ENCODE measurements at places on chromosomes 13 and 19.

- no peak for DNase-seq
Observed at GRCh38 chr19:10538204-10538983, 5.3 kb upstream of the ATG4D start.

DNA sequence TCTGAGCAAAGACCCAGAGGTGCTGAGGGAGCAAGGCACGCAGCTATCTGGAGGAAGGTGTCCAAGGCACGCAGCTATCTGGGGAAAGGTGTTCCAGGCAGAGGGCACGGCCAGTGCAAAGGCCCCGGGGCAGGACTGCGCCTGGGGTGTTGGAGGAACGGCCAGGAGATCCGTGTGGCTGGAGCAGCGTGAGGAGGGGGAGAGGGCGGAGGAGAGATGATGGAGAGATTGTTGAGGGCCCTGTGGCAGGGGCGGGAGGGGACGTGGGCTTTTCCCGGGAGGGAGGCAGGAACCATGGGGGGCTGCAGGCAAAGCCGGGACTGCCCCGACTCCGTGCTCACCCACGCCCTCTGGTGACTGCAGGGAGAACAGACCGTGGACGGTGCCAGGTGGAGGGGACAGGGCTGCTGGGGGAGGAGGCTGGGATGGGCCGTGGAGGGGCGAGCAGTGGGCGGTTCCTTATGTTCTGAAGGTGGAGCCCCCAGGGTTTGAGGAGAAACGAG lies 13.3 kb upstream of the MISP start:
- DNase-seq, result no peak

DNA sequence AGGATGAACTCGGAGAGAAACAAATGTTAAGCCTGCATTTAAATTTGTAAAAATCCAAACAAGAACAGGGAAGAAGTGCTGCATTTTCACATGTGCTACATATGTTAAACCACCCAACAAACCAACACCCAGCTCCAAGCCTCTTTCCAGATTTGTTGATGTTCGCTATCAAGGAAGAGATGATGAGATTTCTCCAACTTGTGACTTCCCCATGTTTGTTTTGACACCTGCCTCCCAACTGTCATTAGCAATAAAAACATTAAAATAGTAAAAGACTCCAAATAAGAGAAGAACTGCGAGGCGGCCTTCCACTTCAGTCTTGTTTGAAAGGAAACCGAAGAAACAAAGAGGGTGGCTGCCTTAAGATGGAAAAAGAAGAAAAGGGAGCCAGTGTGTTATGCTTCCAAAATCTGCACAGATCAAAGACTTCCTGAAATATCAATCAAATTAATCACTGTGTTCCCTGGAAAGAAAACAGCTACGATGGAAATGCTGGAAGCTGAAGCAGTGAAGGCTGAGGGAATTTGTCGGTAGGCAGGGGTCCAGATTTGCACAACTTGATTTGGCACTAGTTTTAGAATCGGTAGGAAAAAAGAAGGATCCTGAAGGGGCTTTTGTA lies 14.0 kb upstream of the GGACT start:
- DNase-seq, result no peak

- no peak for DNase-seq
Observed at GRCh38 chr19:33400856-33401682, 27.6 kb downstream of the CEBPG start.

- DNase-seq, result no peak
Observed at GRCh38 chr19:11364296-11364904, 9.2 kb downstream of the PLPPR2 start.

DNA sequence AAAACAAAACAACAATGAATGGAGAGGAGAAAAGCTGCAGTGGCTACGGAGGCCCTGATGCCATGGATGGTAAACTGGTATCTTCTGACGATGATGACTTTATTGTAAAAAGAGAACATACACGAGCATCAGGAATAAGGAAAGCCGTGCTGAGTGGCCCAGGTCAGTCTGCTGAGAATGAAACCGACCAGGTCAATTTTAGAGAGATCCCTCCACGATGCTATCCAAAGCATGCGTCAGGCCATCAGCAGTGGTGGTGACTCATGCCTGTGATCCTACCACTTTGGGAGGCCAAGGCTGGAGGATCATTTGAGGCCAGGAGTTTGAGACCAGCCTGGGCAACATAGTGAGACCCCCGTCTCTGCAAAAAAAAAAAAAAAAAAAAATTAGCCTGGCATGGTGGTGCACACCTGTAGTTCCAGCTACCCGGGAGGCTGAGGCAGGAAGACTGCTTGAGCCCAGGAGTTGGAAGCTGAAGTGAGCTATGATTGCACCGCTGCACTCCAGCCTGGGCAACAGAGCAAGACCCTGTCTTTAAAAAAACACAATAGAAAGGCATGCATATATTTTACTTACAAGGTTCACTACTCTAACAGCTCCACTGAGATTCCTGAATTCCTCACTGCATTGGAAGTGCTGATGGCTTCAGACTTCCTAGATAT lies 62.3 kb downstream of the GADD45B start:
- DNase-seq, result no peak

- DNase-seq, result no peak
Observed at GRCh38 chr19:461721-462551, 1.1 kb upstream of the SHC2 start.

DNA sequence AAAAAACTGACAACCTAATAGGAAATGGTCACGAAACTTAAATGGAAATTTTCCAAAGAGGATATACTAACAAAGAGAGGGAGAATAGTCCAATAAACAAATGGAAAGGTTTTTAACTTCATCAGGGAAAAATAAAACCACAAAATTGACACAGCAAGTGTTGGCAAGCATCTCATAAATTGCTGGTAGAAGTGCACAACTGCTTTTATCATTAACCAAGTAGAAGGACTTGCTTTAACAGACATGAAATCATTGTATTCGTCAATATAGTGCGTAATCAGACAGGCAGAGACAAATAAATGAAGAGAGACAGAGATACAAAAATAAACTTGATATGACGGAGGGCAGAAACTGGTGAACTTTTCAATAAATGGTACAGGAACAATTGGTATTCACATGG lies 7.4 kb downstream of the TGDS start:
- DNase-seq, result no peak

DNA sequence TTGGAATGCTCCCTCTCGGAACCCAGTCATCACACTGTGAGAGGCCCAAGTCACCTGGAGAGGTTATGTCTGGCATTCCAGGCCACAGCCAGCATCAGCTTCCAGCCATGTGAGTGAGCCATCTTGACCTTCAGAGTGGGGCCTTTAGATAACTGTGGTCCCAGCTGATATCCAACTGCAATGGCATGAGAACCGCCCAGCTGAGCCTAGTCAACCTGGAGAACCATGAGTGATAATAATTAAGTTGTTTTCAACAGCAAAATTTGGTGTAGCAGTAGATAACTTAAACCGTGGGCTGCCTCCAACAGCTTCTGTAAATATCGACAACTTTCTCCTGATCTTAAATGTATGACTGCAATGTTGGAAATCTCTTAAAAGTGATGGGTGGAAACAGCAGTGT lies 24.6 kb downstream of the DYRK1B start:
- DNase-seq, result no peak

DNA sequence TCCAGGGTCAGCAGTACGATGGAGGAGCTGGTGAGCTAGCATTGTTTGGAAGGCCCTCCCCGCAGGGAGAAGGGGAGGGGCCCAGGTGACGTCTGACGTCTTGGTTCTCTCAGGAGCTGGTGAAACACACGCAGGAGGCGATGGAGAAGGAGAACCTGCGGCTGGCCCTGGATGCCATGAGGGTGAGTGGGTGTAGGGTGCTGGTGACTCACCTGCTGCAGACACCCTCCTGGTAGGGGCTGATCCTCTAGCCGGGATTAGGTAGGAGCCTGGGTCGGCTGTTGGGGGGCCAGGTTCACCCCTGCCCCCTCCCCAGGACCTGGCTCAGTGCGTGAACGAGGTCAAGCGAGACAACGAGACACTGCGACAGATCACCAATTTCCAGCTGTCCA lies 55.8 kb downstream of the VAV1 start:
- no peak for DNase-seq

GRCh38 chr13:73194310-73194709 lies 135.5 kb downstream of the KLF5 start:
- no peak for DNase-seq

- no peak for DNase-seq
Observed at GRCh38 chr13:45200701-45201232, at the start of gene KCTD4. Gene KCTD4, minus strand, starts transcription at chr13:45201045. Its CDS starts 6,478 bp downstream, at chr13:45194567.

- DNase-seq, result no peak
Observed at GRCh38 chr13:30121666-30122065, 185.7 kb downstream of the KATNAL1 start.

- DNase-seq, result no peak
Observed at GRCh38 chr13:112619730-112620631, 32.0 kb upstream of the TUBGCP3 start.

DNA sequence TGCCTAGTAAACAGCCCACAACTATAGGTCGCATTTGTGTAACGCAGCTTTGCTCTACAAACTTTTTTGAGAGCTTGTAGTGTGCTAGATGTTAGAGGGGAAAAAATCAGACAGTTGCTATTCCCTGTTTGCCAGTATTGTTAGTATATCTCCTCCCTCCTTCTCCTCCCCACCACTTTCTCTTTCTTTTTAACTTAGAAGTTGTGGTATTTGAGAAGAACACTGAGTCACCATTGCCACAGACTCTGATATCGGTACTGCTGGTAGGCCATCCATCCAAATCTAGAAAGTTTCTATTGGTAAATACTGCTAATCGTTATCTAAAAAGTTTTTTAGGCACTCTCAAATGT lies 666 bp downstream of the POMP start:
- no peak for DNase-seq

DNA sequence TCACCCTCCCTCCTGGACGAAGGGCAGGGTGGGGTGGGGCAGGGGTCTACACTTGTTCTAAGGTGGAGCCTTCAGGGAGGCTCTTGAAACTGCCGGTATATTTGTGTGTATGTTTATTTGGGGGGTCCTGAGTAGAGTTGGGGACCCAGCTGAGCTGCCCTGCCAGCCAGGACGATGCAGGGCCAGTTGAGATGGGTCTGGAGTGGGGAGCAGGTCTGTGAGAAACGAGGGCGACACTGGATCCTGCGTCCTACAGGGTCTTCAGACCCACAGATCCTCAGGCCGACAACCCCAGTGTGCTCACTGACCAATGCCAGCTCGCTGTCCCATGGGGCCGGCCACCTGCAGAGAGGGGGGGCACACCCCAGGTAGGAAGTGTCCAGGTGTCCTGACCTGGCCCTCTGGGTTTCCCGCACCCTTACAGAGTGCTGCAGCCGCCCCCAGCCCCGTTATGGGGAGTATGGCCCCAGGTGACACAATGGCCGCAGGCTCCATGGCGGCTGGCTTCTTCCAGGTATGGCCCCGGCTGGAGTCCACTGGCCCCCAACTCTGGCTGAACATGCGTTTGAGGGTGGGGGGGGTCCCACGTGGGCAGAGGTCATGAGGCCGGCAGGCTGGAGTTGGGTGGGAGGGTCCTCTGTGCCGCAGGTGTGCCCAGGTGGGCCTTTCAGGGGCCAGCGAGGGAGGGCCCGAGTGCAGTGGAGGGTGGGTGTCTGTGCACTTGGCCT lies 7.4 kb downstream of the ISYNA1 start:
- DNase-seq, result no peak

- DNase-seq, result peak; percentile 84
Observed at GRCh38 chr19:12035220-12036172, at the start of gene ZNF433. Gene ZNF433, minus strand, starts transcription at chr19:12035679. Its CDS starts 140 bp downstream, at chr19:12035539.

GRCh38 chr19:16446108-16446723 lies 25.6 kb downstream of the EPS15L1 start:
- no peak for DNase-seq

DNA sequence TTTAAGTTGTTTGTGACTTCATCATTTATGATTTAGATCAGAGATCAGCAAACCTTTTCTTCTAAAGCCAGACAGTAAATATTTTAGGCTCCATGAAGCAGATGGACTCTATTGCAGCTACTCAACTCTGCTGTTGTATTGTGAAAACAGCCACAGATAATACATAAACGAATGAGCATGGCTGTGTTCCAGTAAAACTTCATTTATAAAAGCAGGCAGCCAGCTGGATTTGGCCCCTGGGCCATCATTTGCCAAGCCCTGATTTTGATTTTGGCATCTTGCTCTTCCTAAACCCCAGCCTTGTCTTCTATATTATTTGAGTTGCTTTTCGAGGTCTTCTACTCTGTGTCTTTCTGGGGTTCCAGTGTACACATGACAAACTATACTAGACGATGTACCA lies 41.3 kb downstream of the RNASEH2B start:
- DNase-seq, result no peak
